ENCODE measurements at places on chromosomes 3 and 15. TPM values are rescaled to one million over a fixed set of nuclear protein-coding genes. Genes with fewer than 3 reads are reported as not detected.

DNA sequence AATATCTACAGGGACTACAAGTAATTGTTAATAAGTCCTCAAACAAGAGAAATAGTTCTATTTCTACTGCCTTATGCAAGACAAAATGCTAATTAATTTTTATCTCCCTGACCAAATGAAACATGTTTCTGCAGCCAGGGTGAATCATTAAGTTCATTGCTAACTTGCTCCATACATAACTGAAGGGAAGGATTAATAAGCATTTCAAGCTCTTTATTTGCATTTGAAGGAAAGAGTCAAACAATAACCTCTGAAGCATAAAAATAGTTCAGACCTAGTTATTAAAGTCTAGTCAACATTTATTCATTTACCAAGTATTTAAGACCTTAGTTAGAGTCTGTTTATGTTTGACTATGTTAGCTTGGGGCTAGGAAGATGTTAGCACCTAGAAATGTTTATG, 120.0 kb downstream of the ATP1B3 start:
- peaks cover 27% of the 10 kb centered on the region for H3K4me1 ChIP-seq
- no peaks in the 10 kb centered on the region for H3K27me3 ChIP-seq
- H3K27ac ChIP-seq, result no peak overlapping the region
- no peak for DNase-seq

- H3K4me3 ChIP-seq, result no peak overlapping the region
- H3K27ac ChIP-seq, result no peak overlapping the region
- peaks cover 7% of the 10 kb centered on the region for H3K4me1 ChIP-seq
- H3K36me3 ChIP-seq, result no peaks in the 10 kb centered on the region
These were observed 246.8 kb upstream of the ROBO1 start for GRCh38 chr3:80014576-80014975.

DNA sequence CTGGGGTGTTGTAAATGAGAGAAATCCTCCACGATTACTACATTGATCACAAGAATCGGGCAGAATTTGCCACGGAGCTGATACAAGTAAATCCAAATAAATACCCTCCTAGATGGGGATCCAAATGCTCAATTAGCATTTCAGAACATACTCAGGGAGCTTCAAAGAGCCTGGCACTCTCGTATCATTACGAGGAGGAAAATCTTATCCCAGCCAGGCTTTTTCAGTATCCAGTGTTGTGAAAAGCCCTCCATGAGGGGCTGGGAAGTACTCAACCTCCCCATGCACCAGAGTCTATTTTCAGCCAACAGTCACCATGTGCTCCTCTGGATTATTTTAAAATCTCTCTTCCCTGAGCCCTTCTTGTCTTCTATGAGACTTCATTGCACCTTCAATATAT, 122.6 kb upstream of the ARRDC4 start:
- H3K4me3 ChIP-seq, result no peak overlapping the region
- DNase-seq, result no peak
- no peaks in the 10 kb centered on the region for H3K36me3 ChIP-seq

DNA sequence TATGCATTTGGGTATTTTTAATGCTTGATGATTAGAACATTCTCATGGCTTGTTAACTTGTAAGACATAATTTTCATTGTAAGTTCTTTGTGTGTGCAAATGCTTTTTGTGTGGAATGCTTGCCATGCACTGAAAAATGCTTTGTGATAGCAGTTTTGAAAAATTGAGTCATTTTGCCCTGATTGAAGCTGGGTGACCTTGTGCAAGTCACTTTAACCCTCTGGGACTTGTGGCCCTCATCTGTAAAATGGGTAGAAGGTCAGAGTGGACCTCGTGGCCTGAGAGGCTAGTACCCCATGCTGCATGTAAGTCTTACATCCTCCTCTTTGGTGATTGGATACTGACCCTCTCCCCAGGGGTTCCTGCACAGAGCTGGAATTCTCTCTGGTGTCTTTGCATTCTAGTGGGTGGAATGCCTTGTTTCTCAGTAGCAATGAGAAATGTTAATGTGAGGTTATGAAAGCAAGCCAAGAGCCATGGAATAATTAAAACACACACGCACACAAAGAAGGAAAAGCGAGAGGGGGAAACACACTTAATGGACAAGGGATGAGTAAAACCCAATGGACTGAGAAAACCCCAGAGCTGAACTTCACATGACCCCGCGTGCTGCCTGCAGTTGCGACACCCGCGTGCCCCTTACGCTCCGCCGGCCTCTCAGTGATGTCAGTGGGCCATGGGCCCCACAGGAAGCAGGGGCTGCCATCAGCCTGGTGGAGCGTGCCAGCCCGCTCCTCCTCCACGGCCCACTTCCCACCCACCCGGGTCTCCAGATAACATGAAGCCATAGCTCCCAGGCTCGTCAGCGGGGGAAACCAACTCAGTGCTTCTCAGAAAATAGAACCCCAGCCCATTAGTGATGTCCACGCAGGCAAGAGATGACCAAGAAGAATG, 44.0 kb downstream of the SMAD3 start:
- H3K36me3 ChIP-seq, result no peaks in the 10 kb centered on the region
- DNase-seq, result no peak

DNA sequence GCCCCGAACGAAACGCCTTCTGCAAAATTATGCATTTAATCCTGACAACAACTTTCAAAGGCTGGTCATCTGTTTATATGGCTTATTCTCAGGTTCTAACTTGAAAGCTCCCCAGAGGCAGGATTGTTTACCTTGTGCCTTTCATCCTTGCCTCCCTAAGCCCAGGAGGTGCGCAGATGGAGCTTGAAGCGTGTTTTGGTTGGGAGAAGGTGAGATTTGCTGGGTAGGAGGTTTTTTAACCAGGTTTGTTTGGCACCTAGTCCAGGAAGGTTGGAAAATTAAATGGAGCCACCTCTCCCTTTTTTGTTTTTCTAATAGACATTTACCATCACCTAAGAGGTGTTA, 675 bp downstream of the TSEN2 start:
- peak overlapping the region; percentile 98 for H3K4me3 ChIP-seq
- peaks cover 22% of the 10 kb centered on the region for H3K4me1 ChIP-seq
- H3K36me3 ChIP-seq, result no peaks in the 10 kb centered on the region
- DNase-seq, result no peak

DNA sequence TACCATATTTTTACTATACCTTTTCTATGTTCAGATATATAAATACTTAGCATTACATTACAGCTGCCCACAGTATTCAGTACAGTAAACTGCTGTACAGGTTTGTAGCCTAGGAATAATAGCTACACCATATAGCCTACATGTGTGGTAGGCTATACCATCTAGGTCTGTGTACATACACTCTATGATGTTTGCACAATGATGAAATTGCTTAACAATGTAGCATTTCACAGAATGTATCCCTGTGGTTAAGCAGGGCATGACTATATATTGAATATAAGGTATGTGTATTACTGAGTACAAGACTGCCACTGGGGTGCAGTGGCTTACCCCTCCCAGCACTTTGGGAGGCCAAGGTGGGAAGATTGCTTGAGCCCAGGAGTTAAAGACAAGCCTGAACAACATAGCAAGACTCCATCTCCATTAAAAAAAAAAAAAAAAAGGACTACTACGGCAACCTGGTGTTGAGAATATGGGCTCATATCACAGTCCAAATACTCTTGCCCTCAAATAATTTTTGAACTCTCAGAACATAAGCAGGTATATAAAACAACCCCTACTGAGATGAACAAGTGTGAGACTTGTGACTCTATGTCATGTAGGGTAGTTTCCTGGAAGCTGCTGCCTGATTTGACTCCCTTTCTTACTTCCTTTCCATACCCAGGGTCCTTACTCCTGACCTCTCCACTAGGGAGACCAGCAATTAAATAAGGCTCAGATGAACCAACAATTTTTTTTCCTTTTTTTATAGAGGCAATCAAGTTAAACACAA, 4.8 kb downstream of the PPP1R14D start:
- no peak overlapping the region for H3K27ac ChIP-seq
- H3K27me3 ChIP-seq, result peaks cover 10% of the 10 kb centered on the region
- DNase-seq, result no peak
- H3K4me1 ChIP-seq, result peaks cover 2% of the 10 kb centered on the region

DGKG gene
- not detected for total RNA-seq

All from osteocyte (in vitro differentiated cells).